Karpas-422 (cell line): ENCODE measurements at places on chromosomes 3 and 15.

DNA sequence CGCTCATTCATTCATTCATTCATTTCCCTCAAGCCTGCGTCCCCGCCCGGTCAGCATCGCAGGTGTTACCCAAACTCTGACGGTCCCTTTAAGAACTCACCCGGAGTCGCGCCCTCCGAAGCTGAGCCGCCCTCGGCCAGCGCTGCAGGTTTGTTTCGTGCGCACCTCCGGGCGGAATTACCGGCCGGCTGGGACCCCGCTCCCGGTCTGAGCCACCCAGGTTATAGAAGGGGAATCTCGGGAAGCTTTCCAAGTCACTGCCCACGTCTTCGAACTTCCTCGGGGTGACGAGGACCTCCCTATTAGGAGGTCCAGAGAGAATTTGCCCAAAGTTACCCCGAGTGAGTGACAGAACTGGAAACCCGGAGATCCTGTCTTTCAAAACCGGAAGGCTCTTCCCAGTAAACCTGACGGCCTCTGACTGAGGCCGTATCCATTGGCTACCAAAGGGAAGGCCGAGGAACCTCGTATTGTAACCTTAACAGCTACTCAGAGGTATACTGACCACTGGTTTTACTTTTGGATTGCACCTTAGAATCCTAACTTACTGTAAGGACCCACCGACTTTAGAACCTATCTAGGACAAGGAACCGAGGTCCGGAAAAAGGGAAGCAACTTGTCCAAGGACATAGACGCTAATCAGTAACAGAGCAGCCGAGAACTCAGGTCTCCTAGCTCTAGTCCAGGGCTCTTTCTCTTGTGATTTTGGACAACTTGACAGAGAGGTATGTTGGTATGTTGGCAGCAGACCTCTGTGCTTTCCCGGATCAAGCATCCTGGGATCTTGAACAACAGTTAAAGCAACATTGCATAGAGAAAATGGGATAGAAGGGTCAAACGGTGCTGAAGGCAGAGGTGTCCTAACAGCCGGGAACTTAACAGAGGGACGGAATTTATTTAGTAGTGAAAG, 788 bp upstream of the DLG1 start:
- DNase-seq, result no peak

DNA sequence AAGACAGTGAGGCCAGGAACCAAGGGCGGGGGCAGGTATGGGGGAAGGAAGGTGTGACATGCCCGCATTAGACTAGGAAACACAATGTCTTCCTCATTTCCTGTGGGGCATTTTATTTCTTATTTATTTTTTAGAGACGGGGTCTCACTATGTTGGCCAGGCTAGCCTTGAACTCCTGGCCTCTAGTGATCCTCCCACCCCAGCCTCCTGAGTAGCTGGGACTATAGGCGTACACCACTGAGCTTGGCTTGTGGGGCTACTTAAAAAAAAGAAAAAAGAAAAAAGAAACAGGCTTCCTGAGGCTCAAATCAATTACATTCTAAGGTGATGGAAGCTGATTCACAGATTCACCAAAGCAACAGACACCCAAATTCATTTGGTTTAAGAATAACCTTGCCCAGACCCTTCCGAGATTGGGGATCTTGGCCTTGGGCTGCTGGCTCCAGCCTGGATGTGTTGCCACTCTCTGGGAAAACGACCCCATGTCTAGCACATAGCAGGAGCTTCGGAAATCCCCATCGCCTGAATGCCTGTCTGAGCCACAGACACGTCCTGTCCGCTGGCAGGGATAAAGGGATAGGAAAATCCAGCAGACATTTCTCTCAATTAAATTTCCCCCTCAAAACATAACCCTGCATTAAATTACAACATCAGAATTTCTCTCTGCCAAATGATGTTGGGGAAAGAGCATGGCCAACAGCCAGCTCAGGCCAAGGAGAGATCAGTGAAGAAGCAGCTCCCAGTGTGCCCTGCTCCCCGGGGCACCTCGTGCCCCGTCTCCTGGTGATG, 13.0 kb downstream of the CPN2 start:
- no peak for DNase-seq

DNA sequence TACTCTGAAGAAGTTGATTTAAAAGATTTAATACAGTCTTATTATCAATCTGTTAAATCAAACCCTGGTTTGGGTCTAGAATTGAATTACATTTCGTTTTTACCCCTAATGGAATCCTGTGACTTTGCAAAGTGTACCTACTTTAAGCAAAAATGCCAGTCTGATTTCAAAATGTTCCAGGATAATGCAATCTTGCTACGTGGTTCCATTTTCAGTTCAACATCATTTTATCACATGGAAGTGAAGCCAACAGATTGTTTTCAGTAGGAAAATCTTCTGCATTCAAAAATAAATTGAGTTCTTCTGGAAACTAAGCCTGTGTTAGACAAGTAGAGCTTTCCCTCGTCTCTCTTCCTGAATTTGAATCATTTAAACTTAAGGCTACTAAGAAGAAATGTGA, 356.4 kb downstream of the CHST2 start:
- DNase-seq, result no peak

DNA sequence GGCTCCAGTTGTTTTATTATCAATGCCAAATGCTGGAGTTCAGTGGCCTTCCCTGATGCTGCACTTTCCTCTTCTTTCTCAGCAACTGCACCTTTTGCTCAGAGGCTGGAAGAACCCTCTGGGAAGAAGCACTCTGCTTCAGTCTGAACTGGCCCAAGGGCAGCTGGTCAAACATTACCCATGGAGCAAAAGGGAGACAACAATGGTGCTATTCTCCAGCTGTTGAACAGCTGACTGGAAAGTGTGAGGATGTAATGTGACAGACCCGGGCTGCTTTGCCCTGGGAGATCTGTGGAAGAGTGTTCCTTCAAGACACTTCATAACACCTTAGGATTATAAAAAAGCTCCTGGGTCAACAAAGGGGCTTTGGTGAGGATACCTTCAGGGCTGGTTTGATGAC, 84.9 kb downstream of the EPHB1 start:
- no peak for DNase-seq

GRCh38 chr15:98955331-98955730, 52.3 kb downstream of the PGPEP1L start:
- DNase-seq, result no peak
